ENCODE measurements at places on chromosomes 5 and 9.
A peak's percentile ranks its signal among the peaks of the same experiment; 100 is the strongest.

GRCh38 chr9:10112798-10113197 lies 500.0 kb downstream of the PTPRD start:
- no peak for DNase-seq

- no peak for DNase-seq
Observed at GRCh38 chr5:132462856-132463745, 27.5 kb downstream of the IRF1 start.

DNA sequence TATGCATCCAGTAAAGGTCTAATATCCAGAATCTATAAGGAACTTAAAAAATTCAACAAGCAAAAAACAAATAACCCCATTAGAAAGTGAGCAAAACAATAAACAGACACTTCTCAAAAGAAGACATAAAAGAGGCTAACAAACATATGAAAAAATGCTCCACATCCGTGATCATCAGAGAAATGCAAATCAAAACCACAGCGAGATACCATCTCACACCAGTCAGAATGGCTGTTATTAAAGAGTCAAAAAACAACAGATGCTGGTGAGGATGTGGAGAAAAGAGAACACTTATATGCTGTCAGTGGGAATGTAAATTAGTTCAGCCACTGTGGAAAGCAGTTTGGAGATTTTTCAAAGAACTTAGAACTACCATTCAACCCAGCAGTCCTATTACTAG lies 86.1 kb downstream of the WWC1 start:
- DNase-seq, result peak; percentile 10

GRCh38 chr9:93582115-93582514 lies 5.7 kb downstream of the PHF2 start:
- DNase-seq, result no peak

DNA sequence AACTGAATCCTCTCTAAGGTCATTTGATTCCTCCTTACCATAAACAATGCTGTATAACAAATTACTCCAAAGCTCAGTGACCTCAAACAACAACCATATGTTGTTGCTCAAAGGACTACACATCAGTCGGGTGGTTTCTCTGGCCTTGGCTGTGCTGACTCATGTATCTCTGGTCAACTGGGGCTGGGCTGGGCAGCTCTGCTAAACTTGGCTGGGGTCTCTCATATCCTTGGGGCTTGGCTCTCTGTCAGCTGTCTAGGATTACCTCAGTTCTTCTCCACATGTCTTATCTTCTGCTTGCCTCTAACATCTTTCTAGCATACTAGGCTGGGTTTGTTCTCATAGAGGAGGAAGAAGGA lies 86.4 kb downstream of the GALNT10 start:
- DNase-seq, result no peak

Data from GM12864 (cell line).